ENCODE measurements at places on chromosomes 12 and 14. TPM values are rescaled to one million over a fixed set of nuclear protein-coding genes. Genes with fewer than 3 reads are reported as not detected.

ERO1A gene
- 9.7 TPM for polyA plus RNA-seq

- H3K4me1 ChIP-seq = no peaks in the 10 kb centered on the region
- no peak for DNase-seq
- no peak overlapping the region for H3K27ac ChIP-seq
Measured at GRCh38 chr14:58774531-58774930, 136.8 kb downstream of the DACT1 start.

NR4A1 gene
- polyA plus RNA-seq = 76.4 TPM

- no peak overlapping the region for H3K4me3 ChIP-seq
- no peaks in the 10 kb centered on the region for H3K4me1 ChIP-seq
- no peaks in the 10 kb centered on the region for H3K36me3 ChIP-seq
- H3K27ac ChIP-seq = no peak overlapping the region
- no peaks in the 10 kb centered on the region for H3K27me3 ChIP-seq
Measured at GRCh38 chr12:78918268-78918667, 53.7 kb downstream of the SYT1 start.

DNA sequence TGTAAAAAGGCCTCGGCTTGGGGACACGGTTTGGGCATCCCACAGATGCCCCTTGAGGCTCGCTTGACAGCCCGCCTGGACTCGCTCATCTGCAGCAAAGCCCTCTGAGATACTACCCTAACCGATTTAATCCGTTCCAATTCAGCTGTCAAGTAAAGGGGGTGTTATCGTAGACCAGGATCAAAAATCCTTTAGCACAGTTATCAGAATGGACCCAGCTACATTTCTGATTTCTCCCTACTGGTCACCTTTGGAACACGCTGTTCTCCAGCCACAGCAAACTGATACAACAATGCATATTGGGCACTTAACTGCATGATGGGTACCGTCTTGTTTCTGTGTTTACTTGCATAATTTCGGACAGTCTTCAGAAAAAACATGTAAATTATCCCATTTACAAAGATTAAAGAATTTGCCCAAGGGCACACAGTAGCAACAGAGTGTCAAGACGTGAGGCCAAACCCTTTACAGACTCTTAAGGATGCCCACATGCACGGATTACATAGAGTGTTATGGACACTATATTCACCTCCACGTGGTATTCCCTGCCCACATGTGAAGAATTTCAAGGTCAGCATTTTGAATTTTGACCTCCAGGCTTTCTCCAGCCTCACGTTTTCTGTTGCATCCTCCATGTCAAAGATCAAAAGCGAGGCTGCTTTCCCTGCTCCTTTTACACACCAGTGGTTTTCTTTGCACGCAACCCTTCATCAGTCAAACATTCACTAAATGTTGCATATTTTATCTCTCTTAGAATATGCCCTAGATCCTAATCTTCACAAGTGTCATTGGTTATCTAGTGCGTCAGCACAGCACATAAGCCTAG lies 3.2 kb upstream of the DUSP6 start:
- no peak for DNase-seq
- peaks cover 7% of the 10 kb centered on the region for H3K4me1 ChIP-seq
- H3K27me3 ChIP-seq = no peaks in the 10 kb centered on the region
- H3K36me3 ChIP-seq = no peaks in the 10 kb centered on the region
- peak overlapping the region; percentile 100 for H3K27ac ChIP-seq

GRCh38 chr12:54204316-54204715 lies 15.5 kb upstream of the SMUG1 start:
- no peak overlapping the region for H3K27ac ChIP-seq
- H3K4me1 ChIP-seq = no peaks in the 10 kb centered on the region
- DNase-seq = no peak
- no peaks in the 10 kb centered on the region for H3K36me3 ChIP-seq
- H3K4me3 ChIP-seq = no peak overlapping the region
- H3K27me3 ChIP-seq = no peaks in the 10 kb centered on the region

CTSG gene
- polyA plus RNA-seq = not detected

OTX2 gene
- not detected for polyA plus RNA-seq

GRCh38 chr12:105466901-105467598 lies 136.6 kb downstream of the C12orf75 start:
- H3K4me3 ChIP-seq = no peak overlapping the region
- H3K36me3 ChIP-seq = no peaks in the 10 kb centered on the region
- H3K4me1 ChIP-seq = no peaks in the 10 kb centered on the region
- DNase-seq = no peak
- H3K27me3 ChIP-seq = no peaks in the 10 kb centered on the region

- no peak for DNase-seq
- H3K4me3 ChIP-seq = no peak overlapping the region
- no peaks in the 10 kb centered on the region for H3K4me1 ChIP-seq
Measured at GRCh38 chr14:90520326-90520725, 123.5 kb downstream of the CALM1 start.

USP5 gene
- 25.2 TPM for polyA plus RNA-seq

DICER1 gene
- polyA plus RNA-seq = 11.8 TPM

CCDC184 gene
- polyA plus RNA-seq = 3.1 TPM

Data from pancreas (tissue), 10 donors.